CD4-positive, alpha-beta T cell treated with Interleukin-17A for 4 hours (primary cell): ENCODE measurements at places on chromosomes 12 and 14.

DNA sequence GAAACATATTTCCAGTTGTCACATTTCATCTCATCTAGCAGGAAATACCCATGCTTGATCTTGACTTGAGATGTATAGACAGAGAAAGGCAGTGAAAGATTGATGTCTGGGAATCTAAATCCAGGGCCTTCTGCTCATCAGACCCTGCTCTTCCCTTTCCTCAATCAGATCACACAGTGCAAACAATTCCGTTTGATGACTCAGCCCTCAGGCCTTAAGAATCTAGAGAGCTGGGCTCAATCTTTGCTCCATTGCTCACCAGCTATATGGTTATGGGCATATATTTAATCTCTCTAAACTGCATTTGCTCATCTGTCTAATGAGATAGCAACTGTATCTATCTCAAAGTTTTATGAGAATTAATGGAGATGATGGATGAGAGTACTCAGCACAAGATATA, 201.8 kb upstream of the CCDC196 start:
- DNase-seq, result no peak

GRCh38 chr12:67382241-67382871, 113.2 kb downstream of the CAND1 start:
- DNase-seq, result no peak

DNA sequence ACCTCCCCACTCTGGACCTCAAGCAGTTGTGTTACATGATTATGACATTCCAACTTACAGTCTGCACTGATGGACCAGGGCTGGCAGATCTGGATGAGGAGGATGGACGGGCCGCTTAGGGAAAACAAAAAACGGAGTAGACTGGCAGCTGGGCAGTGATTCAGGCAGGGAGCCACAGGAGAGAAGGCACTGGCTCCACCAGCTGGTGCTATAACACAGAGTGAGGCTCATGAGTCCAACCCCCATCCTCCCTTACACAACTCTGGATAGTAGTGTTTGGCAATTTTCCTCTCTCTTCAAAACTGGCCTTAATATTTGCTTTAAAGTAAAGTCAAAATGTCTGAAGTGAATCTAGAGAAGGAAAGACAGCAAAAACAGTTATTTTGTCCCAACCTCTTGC, 9.7 kb upstream of the RIC8B start:
- no peak for DNase-seq

DNA sequence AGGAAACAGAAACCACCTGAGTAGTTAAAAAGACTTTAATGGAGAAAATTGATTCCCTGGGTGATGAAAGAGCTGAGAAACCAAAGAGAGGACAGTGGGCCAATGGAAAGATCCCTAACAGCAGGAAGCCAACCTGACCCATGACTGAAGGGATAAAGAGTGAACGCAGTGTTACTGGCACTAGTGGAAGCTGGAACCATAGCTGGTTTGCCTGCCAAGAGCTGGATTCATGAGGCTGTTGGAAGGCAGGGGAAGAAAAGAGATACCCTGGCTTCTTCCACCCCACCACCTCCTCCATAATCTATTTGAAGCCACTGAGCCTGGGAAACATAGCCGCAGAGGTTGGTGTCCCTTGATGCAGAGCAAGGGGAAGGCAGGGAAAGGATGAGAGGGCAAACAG, 125.5 kb upstream of the PRKD1 start:
- no peak for DNase-seq

GRCh38 chr12:111089616-111090015, 169.2 kb upstream of the MYL2 start:
- no peak for DNase-seq

GRCh38 chr12:27081668-27082111, 688 bp downstream of the C12orf71 start:
- no peak for DNase-seq

GRCh38 chr14:104591506-104592291, 12.1 kb downstream of the C14orf180 start:
- no peak for DNase-seq

DNA sequence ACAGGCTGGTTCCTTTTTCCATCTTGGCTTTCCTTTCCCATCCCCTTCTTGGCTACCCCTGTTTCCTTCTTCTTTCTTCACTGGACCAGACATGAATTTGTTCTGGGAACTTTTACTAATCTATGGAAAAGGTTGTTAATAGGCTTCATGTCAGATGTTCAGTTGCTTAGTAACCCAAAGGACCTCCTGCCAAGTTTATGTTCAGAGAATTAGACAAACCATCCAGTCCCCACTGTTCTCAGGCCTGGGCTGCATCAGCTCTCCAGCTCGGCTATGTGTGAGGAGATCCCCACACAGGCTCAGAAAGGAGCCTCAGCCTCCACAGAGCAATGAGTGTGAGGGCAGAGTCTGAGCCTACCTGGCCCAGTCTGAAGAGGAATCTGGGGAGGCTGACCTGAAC, 78.0 kb downstream of the AKAP6 start:
- no peak for DNase-seq

DNA sequence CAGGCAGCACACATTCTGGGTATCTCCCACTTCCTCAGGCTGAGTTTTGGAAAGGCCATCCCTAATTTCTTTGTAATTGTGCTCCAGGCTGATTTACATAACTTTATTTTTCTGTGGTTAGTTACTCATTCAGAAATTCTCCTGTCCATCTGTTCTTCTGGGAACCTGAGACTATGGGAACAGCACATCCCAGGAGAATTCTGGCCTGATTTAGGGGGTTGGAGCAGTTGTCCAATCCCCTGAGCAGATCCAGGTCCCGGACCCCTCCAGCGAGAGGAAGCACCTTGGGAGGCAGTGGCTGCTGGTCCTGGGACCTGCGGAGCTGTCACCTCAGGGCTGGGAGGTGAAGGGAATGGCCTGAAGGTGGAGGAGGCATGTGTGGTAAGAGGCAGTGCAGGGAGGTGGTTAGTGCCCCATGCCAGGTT, 40.4 kb downstream of the TSPAN9 start:
- DNase-seq, result no peak

GRCh38 chr14:92884410-92884809, 38.5 kb upstream of the CHGA start:
- no peak for DNase-seq
